ENCODE measurements at places on chromosomes 2 and 18.
A peak's percentile ranks its signal among the peaks of the same experiment; 100 is the strongest.

DNA sequence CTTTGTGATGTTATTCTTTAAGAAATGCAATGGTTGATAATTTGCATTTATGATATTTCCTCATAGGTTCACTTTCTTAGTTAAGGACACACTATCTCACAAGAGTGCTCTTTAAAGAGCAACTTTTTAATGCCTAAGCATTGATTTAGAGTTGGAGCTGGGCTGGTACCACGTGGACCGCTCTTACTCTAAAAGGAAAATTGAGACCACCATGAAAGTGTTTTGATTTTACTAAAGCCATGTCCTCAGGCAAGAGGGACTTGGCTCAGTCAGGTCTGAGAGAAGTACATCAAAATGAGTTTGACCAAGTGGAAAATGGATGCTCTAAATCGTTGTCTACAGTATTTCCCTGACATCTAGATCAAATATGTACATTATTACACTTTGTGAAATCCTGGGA, 302.4 kb downstream of the LRRTM1 start:
- DNase-seq: no peak

DNA sequence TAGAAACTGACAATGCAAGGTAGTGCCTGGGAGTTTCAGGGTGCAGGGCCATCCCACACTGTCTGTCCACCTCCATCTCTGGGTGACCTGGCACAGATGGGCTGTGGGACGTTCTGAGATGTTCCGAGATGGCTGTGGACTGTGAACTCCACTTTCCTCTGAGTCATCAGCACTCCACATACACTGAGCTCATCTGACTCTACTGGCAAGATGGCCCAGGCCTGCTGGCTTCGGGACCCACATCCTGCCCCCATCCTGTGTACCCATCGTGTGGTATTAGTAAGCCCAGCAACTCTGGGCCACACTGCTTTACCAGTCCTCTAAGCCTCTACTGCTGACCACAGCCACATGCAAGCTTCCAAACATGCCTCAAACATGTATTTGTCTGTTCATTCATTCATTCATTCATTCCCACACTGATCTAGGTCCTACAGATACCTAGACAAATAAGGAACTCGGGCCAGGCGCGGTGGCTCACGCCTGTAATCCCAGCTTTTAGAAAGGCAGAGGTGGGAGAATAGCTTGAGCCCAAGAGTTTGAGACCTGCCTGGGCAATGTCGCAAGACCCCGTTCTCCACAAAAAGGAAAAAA, 124.8 kb upstream of the CXCR4 start:
- DNase-seq: peak; percentile 33

- DNase-seq: no peak
Observed at GRCh38 chr2:196219671-196220070, 48.3 kb upstream of the STK17B start.

DNA sequence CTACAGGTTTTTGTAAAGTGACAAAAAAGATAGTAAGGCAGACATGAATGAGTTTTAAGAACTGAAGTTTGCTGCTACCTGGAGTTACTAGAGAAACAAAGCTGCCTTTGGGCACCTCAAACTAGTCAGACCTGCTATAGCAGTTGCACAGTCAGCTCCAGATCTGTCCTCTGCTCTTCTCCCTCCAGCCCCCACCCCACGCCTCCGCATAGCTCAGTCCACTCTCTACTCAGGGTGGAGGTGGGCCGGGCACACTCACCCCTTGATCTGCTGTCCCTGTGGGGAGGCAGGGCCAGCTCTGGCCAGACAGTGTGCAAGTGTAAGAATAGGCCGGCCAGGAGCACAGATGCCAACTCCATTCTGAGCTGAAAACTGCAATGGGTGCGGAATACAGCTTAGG, 4.1 kb downstream of the SERTAD2 start:
- DNase-seq: no peak

DNA sequence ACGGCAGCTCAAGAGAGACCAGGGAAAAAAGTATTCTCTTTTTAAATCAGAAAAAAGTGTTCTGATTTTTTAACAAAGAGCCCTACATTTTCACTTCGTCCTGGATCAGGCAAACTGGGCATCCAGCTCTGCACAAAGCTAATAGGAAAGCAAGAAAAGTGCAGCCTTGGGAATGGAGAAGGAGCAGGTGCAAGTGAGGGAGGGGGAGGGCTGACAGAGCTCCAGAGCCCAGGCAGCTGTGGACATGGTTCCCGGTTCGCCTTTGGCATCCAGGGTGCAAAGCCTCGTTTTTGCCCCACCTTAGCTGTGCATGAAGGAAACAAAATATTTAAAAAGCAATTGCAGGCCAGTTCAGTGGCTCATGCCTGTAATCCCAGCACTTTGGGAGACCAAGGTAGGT, 82.2 kb downstream of the FAM124B start:
- DNase-seq: no peak

- no peak for DNase-seq
Observed at GRCh38 chr2:240893363-240893844, 2.6 kb downstream of the MAB21L4 start.

GRCh38 chr2:219507581-219508443, 6.5 kb upstream of the ASIC4 start:
- DNase-seq: no peak

DNA sequence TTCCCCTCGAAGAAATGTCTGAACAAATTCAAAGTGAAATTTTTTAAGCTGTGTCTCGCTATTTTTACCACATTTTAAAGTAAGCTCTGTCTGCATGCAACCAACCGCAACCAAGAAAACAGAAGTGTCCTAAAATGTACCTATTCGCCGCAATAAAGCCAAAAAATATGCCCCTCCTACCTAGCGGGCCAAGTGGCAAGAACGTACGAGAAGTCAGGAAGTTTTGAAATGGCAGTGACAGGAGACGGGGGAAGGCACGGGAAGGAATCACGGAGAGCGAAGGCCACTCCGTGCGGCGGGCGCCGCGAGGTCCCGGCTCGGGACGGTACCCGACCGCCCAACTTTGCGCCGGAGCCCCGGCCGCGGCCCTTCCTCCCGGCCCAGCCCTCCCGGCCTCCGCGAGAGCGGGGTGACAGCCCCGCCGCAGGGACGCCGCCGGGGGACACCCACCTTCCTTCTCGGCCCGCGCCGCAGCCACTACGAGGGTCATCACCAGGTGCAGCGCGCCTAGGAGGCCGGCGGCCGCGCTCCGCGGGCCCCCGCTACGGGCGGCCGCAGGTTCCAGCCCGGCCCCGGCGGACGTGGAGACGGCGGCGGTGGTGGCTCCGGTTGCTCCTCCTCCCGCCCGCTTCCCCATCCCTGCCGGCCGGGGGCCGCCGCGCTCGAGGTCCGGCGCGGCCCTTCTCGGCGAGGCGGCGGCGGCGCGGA, 568 bp downstream of the TMEM131 start:
- DNase-seq: peak; percentile 29

GRCh38 chr2:169767243-169767888, 31.3 kb upstream of the SSB start:
- DNase-seq: peak; percentile 12

- DNase-seq: no peak
Observed at GRCh38 chr2:105378276-105378840, 20.5 kb downstream of the FHL2 start.

DNA sequence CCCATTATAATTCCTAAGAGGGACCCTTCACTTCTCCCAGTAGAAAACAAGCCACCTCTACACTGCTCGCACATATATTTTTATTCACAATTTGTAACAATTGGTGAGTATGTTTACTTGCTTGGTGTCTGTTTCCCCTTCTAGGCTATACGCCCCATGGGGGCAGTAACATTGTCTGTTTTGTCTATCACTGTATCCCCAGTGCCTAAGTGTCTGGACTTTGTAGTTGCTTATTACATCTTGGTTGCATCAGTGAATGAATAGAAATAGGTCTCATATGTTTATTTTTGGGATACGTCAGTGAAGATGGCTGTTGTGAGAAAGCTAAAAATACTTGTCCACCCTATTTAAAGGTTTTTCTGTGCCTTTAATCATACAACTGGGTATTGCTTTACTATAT, 87.4 kb upstream of the ITGB6 start:
- DNase-seq: no peak

- no peak for DNase-seq
Observed at GRCh38 chr2:230619491-230619890, 93.2 kb upstream of the CAB39 start.

- peak; percentile 43 for DNase-seq
Observed at GRCh38 chr2:72150157-72150860, 2.6 kb upstream of the CYP26B1 start.

- DNase-seq: no peak
Observed at GRCh38 chr2:220154304-220154703, 526.9 kb downstream of the SLC4A3 start.

DNA sequence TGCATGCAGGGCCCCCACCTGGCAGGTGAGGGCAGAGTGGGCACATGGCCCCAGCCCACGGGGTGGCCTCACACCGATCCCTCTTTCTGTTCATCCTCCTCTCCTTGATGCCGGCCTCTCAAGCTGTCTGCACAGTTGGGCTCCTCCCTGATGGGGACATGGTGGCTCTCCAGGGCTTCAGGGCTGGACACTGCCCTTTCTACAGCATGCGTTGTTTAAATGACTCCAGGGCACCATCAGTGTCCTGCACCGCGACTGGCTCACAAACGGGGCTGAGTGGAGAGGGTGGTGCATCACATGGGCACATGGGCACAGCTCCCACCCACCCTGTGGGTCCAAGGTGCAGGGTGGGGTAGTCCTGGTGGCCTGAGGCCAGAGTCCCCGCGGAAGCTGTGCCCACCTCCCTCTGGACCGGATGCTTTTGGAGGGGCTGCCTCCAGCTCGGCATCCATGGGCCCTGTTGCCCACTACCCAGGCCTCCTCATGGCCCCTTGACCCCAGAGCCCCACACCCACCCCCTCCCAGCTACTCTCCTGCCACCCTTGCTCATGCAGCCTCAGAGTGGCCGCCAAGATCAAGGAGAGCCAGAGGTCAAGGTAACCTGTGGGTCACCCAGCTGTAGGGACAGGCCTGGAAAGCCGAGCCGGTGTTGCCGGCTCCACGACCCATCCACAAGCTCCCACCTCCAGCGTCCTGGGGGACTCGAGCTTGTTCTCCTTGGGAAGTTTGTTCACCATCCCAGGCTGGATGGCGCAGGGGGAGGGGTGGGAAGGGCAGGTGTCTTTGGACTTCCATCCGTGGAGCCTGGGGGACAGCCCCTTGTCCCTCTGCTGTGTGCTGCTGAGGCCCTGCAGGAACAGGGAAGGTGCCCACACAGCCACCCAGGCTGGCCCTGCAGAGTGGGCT, 12.3 kb upstream of the SNED1 start:
- DNase-seq: no peak

GRCh38 chr18:78813936-78814710, 165.5 kb upstream of the SALL3 start:
- DNase-seq: no peak
